ENCODE measurements at places on chromosomes 1 and 21. TPM values are rescaled to one million over a fixed set of nuclear protein-coding genes. Genes with fewer than 3 reads are reported as not detected.

Gene CTSS
- total RNA-seq = 104 TPM

DNA sequence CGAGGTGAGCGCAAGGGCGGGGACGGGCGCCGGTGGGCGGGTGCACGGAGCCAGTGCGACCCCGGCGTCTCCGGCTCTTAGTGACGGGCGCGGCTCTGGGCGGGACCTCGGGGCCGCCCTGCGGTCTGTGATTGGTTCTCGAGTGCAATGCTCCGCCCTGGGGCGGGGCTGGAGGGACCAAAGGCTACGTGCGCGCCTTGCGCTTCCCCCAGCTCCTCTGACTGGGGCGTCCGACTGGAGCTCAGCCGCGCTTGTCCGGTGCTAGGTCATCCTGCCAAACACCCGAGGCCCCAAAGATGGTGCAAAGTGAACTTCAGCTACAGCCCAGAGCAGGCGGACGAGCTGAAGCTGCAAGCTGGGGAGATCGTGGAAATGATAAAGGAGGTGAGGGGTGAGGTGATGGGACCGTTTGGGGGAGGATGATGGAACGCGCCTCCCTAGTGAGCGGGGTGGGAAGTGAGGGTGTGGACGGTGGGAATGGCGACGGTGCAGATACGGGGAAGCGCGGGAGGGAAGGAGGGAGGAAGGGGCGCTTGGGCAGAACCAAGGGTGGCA lies 811 bp downstream of the SH3D21 start:
- H3K27ac ChIP-seq = no peak overlapping the region
- peak overlapping the region; percentile 64 for H3K4me3 ChIP-seq
- DNase-seq = peak; percentile 94
- peaks cover 28% of the 10 kb centered on the region for H3K36me3 ChIP-seq
- H3K4me1 ChIP-seq = peaks cover 9% of the 10 kb centered on the region
- no peaks in the 10 kb centered on the region for H3K27me3 ChIP-seq

DNA sequence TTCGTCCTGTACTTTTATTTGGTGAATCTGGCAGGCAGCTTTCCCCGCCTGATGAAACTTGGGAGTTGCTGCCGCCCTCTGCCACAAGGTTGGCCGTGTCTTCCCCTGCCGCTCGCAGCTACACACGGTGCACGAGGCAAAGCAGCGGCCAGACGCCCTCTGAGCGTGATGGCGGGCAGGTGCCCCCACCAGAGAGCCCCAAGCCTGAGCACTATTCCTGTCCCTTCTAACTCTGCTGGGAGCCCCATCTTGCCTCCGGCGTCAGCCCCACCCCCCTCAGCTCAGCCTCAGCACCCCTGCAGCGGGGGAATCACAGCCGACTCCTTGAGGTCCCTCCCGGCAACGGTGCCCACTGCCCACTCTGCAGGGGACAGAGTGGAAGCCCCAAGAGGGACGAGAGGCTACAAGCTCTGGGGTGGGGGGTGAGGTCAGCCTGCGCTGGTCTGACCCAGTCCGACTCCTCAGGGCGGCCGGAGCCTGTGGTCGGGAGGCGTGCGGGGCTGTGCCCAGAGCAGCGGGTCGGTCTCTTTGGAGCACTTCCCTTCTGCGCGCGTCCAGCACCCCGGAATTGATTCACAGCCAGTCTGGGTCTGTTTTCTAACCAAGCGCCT lies 41.3 kb downstream of the RIPK4 start:
- H3K27ac ChIP-seq = no peak overlapping the region
- no peaks in the 10 kb centered on the region for H3K4me1 ChIP-seq
- H3K36me3 ChIP-seq = no peaks in the 10 kb centered on the region
- DNase-seq = no peak
- peaks cover 89% of the 10 kb centered on the region for H3K27me3 ChIP-seq
- no peak overlapping the region for H3K4me3 ChIP-seq

DNA sequence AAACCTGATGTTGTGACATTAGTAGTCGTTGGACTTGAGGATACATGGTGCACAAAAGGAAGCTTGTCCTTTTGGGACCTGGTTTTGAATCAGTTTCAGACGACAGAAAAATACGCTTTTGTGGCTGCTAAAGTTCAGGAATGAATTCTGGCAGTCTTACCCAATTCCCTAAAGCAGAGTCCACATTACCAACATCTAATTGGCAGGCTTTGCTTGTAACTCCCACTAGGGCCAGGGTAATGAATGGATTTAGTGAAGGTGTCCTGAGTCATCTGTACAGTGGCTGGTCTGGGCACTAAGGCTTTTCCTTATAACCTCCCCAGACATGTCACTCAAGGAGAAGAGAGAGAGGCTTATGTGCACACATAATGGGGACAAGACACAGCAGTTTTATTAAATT lies 66.2 kb upstream of the RNPC3 start:
- H3K27me3 ChIP-seq = no peaks in the 10 kb centered on the region
- H3K4me3 ChIP-seq = no peak overlapping the region
- no peak for DNase-seq
- H3K4me1 ChIP-seq = no peaks in the 10 kb centered on the region

Data from thymus (tissue), 14 donors.